Retinal pigment epithelial cell (primary cell): ENCODE measurements at places on chromosomes 11 and 22.

GRCh38 chr22:29925402-29925801 is 42.4 kb downstream of the MTMR3 start:
- DNase-seq, result no peak

GRCh38 chr22:30347255-30347892 is 9.3 kb downstream of the SF3A1 start:
- DNase-seq, result no peak

DNA sequence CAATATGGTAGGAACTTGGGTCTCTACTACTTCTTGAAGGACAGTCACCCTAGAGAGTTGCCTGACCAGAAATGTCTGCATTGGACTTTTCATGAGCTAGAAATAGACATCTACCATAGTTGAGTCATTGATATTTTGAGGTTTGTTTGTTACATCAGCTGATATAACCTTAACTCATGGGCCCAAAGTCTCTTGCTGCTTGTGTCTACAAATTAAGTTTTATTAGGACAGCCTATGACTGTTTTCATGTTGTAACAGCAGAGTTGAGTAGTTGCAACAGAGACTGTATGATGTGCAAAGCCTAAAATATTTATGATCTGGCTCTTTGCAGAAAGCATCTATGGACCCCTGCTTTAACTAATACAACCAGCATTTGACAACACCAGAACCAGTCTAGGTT is 155.3 kb downstream of the MIAT start:
- no peak for DNase-seq

GRCh38 chr22:49692499-49693225 is 135.0 kb downstream of the BRD1 start:
- no peak for DNase-seq

- no peak for DNase-seq
Measured at GRCh38 chr11:23336961-23337360, 476.7 kb upstream of the CCDC179 start.

DNA sequence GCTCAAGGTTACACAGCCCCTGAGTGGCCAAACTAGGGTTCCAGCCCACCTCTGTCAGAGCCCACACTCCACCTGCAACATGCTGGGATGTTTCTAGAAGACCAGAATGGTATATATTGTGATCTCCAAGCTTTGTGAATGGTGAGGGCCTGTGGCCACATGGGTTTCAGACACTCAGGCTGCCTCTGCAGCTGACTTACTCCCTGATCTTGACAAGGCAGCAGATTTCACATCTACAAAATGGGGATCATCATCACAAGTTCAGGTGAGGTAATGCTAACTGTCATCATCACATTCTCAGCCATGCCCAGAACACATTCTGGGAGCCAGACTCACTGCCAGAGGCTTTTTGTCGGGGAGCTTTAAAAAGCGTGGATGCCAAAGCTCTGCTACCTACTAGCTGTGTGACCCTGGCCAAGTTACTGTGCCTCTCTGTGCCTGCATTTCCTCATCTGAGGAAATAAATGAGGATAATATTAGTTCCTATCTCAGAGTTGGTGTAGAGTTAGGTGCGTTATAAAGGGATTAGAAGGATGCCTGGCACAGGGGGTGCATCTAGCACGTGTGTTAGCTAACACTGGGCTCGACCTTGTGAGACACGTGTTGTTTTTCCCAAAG is 24.9 kb upstream of the WNT11 start:
- DNase-seq, result no peak

- DNase-seq, result no peak
Measured at GRCh38 chr11:44364596-44364995, 54.7 kb upstream of the ALX4 start.

DNA sequence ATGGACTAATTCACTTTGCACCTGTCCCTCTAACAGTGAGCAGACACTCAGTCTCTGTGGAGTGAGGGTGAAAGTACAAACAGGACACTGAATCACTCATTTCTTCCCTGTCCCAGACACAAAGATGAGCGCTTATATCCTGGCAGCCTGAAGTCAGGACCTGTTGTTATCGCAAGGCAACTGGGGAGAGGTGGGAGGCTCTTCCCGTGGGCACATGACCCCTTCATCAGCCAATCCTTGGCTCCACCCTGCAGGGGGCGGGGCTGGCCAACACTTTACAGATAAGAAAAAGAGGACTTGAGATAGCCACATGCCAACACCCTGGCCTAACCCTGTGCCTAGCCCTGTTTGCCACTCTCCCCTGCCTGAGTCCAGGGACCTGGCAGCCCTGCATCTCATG is 29.5 kb upstream of the TESMIN start:
- DNase-seq, result no peak

GRCh38 chr22:40635940-40636379 is 559 bp downstream of the MRTFA start:
- DNase-seq, result no peak

GRCh38 chr11:102488208-102488607 is 35.6 kb upstream of the TMEM123 start:
- DNase-seq, result no peak

- DNase-seq, result no peak
Measured at GRCh38 chr11:9385327-9385899, 961 bp downstream of the IPO7 start.

GRCh38 chr11:18372201-18372600 is 22.2 kb upstream of the LDHA start:
- no peak for DNase-seq

DNA sequence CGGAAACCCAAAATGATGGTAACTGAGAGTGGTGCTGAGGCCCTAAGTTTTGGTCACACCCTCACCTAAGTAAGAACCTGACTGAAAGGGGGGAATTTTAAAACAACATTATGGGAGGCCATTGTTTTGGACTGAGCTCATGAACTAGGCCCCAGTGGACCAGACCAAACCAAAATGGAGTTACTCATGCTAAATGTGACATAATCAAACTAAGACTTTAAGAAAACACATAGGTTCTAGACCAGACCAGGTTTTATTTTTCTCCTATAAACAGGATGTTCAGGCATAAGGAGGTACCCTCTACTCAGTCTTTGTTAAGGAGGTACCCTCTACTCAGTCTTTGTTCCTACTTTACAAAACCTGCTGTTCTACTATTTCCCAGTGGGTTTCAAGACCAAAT is 7.4 kb upstream of the EI24 start:
- no peak for DNase-seq

- no peak for DNase-seq
Measured at GRCh38 chr11:72466410-72466809, 32.1 kb upstream of the CLPB start.

DNA sequence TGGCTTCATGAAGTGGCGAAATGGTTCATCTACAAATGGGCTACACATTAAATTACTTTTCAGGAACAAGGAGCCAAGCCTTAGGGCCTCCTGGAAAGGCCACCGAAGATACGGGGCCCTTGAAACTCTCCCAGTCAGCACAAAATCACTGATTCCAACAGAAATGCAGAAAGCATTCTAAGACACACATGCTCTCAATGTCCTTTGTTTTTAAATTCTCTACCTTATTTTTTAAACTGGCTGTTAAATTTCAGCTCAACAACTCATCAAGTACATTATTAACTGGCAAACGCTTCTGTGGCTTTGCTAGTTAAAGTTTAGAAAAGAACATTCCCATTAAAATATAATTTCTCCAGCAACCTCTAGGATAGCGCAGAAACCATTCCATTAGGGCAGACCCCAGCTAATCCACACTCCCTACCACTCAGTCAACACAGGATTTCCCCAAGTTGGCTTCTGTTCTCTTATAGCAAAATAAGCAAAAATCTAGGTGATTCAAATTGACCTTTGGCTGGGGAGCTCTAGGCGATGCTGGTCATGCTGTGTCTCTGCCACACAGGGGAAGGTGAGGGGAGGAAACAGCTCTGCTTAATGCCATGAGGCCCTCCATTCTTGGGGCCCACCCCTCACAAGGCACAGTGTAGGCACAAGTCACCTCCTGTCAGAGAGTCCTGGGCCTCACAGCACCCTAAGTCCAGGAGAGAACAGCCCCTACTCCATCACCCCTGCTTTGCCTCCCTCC is 47.1 kb downstream of the PLEKHA7 start:
- DNase-seq, result no peak

DNA sequence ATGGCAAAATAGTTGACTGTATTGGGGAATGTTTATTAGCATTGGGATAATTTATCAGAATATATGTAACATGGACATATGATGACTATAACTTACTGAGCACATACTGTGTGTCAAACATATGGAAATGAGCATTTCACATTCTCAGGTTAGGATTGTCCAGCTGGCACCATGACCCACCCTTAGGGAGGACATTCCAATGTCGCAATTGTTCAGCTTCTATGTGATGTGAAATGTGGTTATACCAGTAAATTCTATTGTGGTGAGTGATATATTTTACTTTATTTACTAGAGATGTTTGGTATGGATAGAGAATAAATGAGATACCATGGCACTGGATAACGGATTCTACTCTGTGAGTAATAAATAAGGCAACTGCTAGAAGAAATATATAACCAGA is 50.4 kb downstream of the OR4A47 start:
- no peak for DNase-seq

- no peak for DNase-seq
Measured at GRCh38 chr11:2205214-2205720, 33.7 kb upstream of the TH start.

DNA sequence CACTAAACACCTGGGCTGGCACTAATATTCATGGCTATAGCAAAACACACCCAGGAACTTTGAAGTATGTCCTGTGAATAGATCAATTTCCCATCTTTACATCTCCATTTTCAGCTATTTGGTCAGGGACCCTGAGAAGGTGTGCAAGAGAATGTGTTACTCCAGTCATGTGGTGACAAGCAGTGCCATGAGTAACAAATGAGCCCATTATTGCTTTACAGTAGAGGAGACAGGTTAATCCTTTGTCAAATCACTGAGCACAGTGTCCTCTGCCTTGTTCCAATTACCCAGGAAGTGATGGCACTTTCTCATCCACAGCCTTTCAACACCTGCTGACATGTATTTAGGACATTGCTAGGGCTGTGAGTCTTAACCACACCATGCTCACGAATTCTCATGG is 664.8 kb upstream of the API5 start:
- DNase-seq, result no peak

DNA sequence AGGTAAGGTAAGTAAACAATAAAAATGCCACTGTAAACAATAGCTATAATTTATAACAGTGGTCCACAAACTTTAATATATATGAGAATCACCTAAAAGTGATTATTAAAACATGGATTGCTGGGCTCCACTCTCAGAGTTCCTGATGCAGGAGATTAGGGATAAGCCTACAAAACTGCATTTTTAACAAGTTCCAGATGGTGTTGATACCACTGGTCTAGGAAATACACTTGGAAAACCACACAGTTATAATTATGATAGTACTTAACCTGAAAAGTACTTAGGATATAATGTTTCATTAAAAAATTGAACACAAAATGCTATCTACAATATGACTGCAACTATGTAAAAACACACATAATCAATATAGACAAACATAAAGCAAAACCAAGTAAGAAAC is 20.4 kb downstream of the FCHSD2 start:
- no peak for DNase-seq

DNA sequence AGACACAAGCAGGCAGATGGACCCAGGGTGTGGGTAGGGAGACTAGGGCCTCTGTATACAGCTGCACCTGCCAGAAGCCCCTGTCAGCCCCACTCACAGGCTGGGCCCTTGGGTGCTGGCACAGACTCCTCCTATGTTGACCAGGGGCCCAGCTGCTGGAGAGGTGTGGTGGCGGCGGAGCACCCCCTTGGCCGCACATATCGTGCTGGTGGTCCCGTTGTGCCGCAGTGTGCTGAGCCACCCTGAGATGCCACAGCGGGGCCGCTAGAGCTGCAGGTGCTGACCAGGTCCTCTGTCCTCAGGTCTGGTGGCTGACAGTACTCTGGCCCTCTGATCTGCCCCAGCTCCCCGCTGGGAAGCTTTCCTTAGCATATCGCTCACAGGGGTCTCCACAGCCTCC is 30.2 kb upstream of the B3GAT1 start:
- DNase-seq, result no peak

DNA sequence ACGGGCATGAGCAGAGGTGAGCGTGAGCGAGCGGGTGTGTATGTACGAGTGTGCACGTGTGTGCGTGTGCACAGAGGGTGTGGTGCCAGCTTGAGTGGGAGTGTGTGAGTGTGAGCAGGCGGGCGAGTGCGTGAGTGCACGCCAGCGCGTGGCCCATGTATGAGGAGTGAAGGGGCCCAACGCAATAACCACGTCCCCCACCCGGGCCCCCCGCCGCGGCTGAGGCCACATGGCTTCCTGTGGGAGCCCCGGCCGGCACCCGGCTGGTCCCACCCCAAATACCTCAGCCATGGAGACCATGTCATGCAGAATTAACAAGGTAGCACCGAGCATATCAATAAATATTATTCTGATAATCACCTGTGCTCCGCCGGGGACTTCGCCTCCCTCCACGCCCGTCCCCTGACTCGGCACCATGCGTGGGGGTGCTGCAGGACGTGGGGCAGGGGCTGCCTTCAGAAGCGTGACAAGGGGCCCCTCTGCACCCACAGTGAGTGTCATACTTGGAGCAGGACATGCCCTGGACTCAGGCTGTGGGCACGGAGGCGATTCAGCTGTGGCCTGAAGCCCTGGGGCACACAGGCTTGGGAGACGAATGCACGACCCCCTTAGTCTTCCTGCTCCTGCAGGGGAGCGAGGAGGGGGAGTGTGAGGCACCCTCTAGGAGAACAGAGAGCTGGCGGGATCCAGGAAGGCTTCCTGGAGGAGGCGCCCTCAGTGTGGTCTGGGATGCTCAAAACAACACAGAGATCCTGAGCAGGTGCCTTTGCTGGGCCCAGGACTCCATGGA is 5.6 kb upstream of the TRABD start:
- no peak for DNase-seq

GRCh38 chr11:19838994-19839768 is 126.5 kb downstream of the NAV2 start:
- DNase-seq, result no peak

GRCh38 chr22:38180841-38181452 is 683 bp downstream of the PLA2G6 start:
- DNase-seq, result no peak

DNA sequence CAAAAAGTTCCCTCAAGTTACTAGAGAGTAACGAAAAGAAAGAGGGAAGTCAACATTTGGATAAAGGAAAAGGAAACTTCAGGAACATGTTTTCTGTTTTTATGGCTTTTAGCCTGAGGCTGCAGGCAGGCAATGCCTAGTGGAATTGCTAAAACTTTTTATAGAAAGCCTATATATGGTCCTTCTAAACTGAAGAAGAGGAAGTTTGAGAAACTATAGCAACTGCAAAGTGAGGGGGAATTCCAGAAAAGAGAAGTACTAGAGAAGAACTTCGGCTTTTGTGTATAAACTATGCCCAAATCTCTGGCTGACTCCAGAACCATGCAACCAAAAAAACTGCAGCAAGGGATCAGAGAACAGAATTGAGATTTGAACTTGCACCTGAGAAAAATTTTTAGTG is 74.3 kb upstream of the ARHGAP42 start:
- no peak for DNase-seq

GRCh38 chr11:68447015-68447801 is 13.3 kb upstream of the PPP6R3 start:
- DNase-seq, result no peak

GRCh38 chr11:3099178-3099577 is 42.0 kb upstream of the CARS1 start:
- no peak for DNase-seq
